Thoracic aorta (tissue), 2 donors: ENCODE measurements at places on chromosomes 13 and 19. TPM values are rescaled to one million over a fixed set of nuclear protein-coding genes. Genes with fewer than 3 reads are reported as not detected.

DNA sequence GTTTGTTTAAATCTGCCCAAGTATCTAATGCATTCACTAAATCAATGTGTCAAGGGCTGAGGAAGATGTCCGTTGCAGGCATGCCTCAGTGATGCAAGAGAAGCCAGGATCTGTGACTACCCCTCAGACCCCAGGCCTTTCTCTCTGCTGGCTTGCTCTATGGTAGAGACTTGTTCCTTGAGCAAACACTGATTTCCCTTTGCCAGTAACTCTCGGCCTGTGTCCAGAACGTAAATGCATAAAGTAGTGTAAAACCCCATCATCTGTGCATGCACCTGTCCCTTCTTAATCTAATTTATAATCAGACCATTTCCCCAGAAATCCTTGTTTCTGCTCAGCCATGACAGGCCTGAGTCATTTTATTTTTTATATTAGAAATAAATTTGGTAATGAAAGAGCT, 28.7 kb upstream of the FRY start:
- no peaks in the 10 kb centered on the region for H3K36me3 ChIP-seq
- H3K4me3 ChIP-seq = no peak overlapping the region
- H3K4me1 ChIP-seq = peaks cover 5% of the 10 kb centered on the region
- no peak for DNase-seq
- no peaks in the 10 kb centered on the region for H3K27me3 ChIP-seq

The KLK12 gene
- not detected for total RNA-seq

DNA sequence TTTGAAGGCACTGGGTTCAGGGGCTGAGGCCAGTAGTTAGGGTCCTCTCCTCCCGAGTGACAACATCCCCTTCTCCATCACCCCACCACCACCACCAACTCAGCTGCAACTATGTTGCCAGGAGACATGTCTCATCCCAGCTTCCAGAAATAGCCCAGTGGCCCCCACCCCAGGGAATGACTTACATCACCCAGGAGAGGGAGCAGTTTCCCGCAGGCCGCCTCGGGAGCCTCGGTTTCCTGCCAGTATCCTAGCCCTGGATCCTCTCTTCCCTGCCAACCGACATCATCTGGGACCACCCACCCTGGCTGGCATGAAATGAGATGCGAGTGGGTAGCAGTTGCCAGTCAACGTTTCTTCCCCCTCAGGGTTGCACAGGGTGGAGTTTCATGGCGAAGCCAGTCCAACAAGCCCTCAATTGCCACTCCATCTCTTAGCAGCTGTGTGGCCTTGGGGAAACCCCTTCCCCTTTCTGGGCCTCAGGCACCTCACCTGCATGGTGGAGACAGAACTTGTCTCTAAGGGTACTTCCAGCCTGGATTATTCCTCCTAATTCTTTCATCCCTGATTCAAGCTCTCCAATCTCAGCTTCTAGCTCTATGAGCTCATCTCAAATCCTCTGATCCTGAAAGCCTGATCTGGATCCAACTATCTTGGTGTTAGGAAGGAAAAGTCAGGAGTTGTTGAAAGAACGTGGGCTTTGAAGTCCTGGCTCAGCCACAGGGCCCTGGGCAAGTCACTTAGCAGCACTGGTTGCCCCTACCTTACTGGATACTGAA, 3.9 kb upstream of the GSK3A start:
- DNase-seq = peak; percentile 55
- H3K27ac ChIP-seq = peak overlapping the region; percentile 61
- H3K27me3 ChIP-seq = no peaks in the 10 kb centered on the region
- H3K4me1 ChIP-seq = peaks cover 68% of the 10 kb centered on the region
- H3K4me3 ChIP-seq = no peak overlapping the region
- H3K36me3 ChIP-seq = peaks cover 13% of the 10 kb centered on the region

- no peaks in the 10 kb centered on the region for H3K36me3 ChIP-seq
- H3K4me1 ChIP-seq = no peaks in the 10 kb centered on the region
- no peak overlapping the region for H3K27ac ChIP-seq
- H3K27me3 ChIP-seq = no peaks in the 10 kb centered on the region
- no peak for DNase-seq
These were observed 713.4 kb downstream of the SLITRK5 start for GRCh38 chr13:88384542-88384941.

The UFM1 gene
- 40.9 TPM for total RNA-seq

The SBNO2 gene
- total RNA-seq = 182 TPM

The ZNF441 gene
- 16.5 TPM for total RNA-seq

DNA sequence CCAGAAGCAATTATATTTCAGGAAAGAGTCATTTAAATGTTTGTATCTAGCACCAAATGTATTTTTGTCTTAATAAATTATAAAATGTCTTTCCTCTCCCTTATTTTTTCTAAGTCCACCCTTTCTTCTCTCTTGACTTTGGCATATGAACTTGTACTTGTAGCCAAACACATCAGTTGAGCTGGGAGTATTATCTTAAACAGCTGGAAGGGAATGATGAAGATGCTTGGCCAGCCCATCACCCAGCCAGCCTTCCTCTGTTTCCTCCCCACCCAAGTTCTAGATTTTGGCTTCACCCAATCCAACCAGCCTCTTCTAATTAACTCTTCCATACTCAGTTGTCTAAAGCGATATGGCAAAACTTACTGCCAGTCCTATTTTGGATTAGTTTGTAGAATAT, 272.5 kb downstream of the ENOX1 start:
- no peaks in the 10 kb centered on the region for H3K27me3 ChIP-seq
- no peaks in the 10 kb centered on the region for H3K36me3 ChIP-seq
- no peak for DNase-seq
- peaks cover 74% of the 10 kb centered on the region for H3K4me1 ChIP-seq
- H3K27ac ChIP-seq = no peak overlapping the region
- H3K4me3 ChIP-seq = no peak overlapping the region
